Activated gamma-delta T cell (primary cell): ENCODE measurements at places on chromosomes 1 and 21.

- no peak for DNase-seq
These were observed 8.9 kb downstream of the LSS start for GRCh38 chr21:46219591-46220239.

DNA sequence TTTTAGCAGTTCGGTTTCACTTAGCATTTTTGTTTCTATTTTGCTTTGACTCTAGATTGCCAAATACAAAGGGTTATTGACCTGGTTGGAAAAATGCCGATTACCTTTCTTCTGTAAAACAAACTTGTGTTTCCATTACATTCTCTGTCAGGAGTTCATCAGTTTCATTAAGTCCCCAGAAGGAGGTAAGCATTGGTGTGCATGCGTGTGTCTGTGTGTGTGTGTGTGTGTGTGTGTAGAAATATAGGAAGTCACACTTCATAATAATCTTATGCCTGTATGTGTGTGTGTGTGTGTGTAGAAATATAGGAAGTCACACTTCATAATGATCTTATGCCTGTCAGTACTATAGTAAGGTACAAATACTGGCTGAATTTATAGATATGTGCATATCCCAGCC lies 10.0 kb downstream of the RGSL1 start:
- DNase-seq: no peak

DNA sequence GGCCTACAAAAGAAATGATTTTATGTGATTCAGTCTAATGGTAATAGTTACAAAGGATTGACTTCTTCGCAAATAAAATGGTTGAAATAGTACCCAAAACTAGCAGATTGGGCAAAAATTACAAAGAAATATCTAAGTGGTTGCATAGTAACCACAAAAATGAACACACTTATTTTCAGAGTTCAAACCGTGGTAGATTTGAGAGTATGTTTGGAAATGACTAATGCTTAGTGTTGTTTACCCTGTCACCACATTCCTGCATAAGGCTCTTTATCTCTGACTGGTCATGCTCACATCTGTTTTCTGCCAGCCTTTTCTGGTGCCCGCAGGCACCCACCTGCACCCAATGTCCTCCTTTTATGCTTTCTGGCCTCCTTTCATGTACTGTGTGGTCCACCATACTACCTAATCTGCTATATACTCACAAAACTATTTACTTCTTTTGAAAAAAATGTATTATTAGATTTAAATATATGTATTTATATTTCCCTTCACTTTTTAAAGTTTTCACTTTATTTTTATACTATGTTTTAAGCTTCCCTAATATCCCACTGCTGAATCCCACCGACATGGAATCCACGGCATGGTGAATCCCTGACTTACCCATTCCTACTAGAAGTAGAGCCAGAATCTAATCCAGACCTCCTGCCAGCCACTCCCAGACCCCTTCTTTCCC lies 30.3 kb downstream of the PTPRC start:
- DNase-seq: no peak

GRCh38 chr1:39575191-39576015 lies 1.2 kb downstream of the PABPC4 start:
- peak; percentile 41 for DNase-seq

DNA sequence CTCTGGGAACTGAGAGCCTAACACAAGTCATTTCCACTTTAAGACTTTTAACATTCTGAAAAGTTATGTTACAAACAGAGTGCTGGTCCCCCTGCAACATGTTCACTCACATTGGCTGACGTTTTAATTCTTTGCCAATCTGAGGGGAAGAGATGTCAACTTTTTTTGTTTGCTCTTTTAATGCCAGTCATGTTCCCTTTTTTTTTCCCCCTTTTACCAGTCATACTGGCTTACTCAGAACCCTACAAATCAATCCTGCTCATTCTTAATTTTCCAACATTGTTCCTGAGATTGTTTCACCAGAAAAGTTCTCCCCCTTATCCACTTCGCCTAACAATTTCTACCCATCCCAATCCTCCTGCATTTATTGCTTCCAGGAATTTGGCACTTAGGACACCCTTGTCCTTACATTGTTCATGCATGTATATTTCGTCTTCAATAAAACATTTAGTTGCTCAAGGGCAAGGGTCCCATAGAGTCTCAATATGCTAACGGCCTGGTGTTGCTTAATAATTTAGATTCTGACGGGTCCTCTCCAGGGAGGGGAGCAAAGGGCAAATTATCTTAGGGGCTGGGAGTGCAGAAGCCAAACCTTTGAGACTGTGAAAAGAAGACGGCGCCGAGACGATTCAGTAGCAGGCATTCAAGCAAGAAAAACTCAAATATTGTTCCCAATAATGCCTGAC lies 624 bp upstream of the CR1L start:
- no peak for DNase-seq

DNA sequence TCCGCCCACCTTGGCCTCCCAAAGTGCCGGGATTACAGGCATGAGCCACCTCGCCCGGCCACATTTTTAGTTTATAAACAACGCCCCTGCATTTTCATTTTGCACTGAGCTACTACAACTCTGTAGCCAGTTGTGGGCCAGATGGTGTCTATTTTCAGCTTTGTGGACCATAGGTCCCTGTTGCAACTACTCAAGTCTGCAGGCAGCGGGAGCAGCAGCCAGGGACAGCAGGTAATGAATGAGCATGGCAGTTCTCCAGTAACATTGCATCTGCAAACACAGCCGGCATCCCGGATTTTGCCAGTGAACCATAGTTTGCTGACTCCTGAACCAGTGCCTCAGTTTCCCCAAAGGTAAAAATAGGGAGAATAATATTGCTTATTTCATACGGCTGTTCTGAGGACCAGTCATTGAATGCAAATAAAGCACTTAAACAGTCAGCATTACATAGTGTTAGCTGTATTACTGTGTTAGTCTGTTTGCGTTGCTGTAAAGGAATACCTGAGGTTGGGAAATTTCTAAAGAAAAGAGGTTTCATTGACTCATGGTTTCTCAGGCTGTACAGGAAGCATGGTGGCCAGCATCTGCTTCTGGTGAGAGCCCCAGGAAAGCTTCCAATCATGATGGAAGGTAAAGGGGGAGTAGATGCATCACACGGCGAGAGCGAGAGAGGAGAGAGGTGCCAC lies 65.5 kb upstream of the SLC45A1 start:
- no peak for DNase-seq

- no peak for DNase-seq
These were observed 252.9 kb downstream of the KCNT2 start for GRCh38 chr1:196355206-196355786.

GRCh38 chr1:121471523-121471922 lies 286.7 kb downstream of the SRGAP2C start:
- DNase-seq: no peak

DNA sequence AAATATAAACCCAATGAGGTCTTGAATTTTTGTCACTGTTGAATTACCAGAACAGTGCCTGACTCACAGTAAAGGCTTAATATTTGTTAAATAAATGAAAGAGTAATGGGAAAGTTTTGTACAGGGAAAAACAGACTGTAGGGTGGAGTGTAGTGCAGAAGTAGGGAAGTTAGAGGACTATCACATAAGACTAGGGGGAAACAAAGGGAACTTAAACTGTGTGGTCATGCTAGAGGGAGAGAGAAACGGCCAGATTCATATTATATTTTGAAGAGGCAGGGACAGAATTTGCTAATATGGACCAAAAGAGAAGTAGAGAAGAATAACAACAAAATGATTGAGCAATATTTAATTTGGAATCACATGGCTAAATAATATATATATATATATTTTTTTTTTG lies 14.8 kb downstream of the CTSK start:
- no peak for DNase-seq

- no peak for DNase-seq
These were observed 3.6 kb downstream of the TENT5C start for GRCh38 chr1:117609471-117609911.

GRCh38 chr1:173356191-173356762 lies 120.9 kb upstream of the PRDX6 start:
- no peak for DNase-seq

GRCh38 chr21:16081304-16081703 lies 351.5 kb downstream of the USP25 start:
- no peak for DNase-seq

GRCh38 chr1:201716742-201717135 lies 112.2 kb upstream of the IPO9 start:
- no peak for DNase-seq

GRCh38 chr1:220873868-220874655 lies 5.2 kb upstream of the HLX start:
- DNase-seq: no peak

DNA sequence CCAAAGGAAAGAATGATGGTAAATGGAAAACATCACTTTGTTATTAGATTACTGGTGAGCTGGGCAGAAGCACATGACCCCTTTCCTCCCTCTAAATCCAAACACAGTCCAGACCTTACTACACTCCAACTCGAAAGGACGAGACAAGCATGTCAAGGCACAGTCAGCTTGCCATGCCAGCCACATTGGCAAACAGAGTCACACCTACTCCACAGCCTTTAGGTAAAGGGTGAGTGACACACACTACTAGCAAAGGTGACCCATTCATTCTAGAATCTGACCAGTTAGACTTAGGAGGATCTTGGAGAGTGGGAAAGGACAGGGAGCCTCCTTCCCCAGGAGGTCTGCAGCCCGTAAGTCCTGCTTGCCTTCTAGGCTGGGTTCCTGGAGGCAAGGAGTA lies 3.0 kb downstream of the SLC44A3 start:
- DNase-seq: no peak

- no peak for DNase-seq
These were observed 33.9 kb upstream of the CSF1 start for GRCh38 chr1:109876617-109877316.

DNA sequence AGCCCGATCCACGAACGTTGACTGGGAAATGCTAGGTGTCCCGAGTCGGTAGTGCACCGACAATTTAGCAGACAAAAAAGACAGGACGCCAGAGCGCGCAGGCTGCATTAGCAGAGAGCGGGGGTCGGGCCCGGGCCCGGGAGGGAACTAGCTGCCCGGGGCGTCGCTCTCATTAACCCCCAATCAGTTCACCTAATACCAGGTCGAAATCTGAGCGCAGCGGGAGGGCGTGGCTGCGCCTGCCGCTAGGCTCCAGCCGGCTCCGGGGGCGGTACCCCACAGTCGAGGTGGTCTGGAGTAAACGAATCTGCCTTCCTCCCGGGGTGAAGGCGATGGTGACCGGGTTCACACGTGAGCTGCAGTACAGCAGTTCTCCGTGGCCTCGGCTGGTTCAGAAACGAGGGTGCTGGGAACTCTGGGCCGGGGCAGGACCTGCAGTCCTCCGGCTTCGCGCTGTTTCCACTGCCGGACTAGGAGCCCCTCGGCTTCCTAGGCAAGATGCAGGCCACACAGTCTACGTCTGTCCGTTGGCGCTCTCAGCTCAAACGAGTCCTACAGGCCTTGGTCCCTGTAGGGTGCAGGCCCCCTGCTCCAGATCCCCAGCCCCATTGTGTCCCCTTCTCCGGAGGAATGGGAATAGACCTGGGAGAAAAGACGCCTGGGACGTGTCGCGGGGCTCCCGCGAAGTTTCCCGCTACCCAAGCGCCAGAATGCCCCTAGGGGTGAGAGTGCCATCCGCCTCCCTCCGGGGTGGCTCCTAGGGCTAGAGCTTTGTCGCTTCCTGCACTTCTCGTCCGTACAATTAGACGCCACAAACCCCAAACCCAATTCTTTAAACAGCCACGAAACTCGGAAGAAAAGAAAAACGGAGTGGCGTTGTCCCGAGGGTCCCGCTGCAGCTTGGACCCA lies 2.0 kb downstream of the GFI1 start:
- peak; percentile 41 for DNase-seq

GRCh38 chr21:16086936-16087335 lies 357.2 kb downstream of the USP25 start:
- DNase-seq: no peak

GRCh38 chr1:159991513-159991912 lies 37.5 kb upstream of the SLAMF9 start:
- no peak for DNase-seq

- no peak for DNase-seq
These were observed 6.5 kb downstream of the DENND2D start for GRCh38 chr1:111193712-111194480.

- no peak for DNase-seq
These were observed 6.6 kb upstream of the TMEM240 start for GRCh38 chr1:1547011-1547410.

DNA sequence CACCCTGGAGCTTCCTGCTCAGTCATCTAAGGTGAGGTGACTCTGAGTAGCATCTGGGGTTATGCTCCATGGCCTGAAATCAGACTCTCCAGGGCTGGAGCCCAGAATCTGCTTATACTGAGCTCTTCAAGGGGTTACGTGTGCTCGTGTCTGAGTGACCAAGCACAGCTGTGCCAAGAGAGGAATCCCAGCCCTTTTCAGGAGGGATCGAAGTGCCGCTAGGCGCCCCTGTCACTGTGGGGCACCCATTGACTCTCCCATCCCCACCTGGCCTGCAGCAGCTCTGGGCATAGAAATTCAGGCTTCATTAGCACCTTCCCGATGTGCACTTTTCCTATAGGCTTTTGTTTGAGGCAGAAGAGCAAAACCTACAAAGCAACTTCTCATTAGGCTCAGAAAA lies 13.8 kb downstream of the VASH2 start:
- DNase-seq: no peak

- no peak for DNase-seq
These were observed 162.4 kb downstream of the ZSCAN20 start for GRCh38 chr1:33634806-33635205.

DNA sequence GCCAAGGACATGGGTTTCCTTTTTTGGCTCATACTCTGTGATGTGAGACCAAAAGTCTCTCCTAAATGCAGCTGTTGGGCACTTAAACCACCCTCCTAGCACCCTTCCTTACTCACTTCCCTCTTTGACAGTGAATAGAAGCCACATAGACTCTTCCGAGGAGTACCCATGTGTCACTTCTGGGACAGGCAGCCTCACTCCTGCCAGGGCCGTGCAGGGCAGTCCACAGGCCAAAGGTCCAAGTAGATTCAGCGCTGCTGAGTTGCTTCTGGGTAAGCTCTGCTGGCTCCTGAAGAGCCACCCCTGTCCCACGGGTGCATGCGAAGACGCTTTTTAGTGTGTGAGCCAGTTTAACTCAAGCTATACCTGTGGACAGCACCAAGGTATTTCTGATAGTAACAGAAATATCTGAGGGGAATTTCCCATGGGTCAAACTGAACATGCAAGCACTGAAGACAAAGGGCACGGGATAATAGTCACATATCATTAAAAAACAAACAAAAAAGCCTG lies 36.8 kb upstream of the BMP8B start:
- no peak for DNase-seq

- no peak for DNase-seq
These were observed 75.5 kb downstream of the LRRC8D start for GRCh38 chr1:89896105-89896942.

- no peak for DNase-seq
These were observed 6.8 kb downstream of the LAMC1 start for GRCh38 chr1:183030053-183030452.

- DNase-seq: no peak
These were observed 122.3 kb upstream of the BACE2 start for GRCh38 chr21:41045534-41046268.
